ENCODE measurements at places on chromosomes 5 and 9.

DNA sequence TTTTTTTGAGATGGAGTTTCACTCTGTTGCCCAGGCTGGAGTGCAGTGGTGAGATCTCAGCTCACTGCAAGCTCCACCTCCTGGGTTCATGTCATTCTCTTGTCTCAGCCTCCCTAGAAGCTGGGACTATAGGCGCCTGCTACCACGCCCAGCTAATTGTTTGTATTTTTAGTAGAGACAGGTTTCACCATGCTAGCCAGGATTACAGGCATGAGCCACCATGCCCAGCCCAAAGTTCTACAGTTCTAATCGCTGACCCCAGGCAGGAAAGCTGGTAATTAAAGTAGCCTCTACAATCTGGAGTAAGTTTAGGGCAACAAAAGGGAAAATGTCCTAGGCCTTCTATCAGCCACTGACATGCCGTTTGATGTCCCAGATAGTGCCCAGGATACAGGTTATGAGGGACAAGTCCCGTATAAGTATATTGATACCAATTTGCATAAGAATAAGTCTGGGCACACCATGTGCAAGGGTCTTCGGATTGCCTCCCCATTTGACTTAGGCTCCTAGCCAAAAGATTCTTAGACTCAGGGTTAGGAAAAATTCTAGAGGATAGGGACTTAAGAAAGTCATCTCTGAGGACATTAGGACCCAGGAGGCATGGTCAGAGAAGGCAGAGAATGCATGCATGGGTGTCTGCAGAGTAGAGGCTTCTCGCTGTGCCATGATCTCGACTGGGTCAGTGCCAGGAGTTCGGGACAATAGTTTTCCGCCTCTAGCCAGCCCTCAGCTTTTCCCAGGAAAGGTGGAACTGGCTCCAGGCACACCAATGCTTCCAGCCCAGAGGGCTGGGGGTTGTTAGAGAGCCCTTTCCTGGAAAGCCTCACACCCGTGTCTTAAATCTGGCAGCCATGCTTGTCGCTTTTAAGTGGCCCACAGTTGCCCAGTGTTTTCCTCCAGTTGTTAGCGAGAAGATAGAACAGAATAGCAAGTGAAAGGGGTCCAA is 1111.1 kb downstream of the TAF11L14 start:
- DNase-seq, result peak; percentile 41

- no peak for DNase-seq
Observed at GRCh38 chr5:139839232-139839815, 43.7 kb downstream of the PSD2 start.

- DNase-seq, result no peak
Observed at GRCh38 chr9:115191667-115192066, 73.7 kb upstream of the TNC start.

GRCh38 chr5:142831009-142831383 is 60.8 kb downstream of the ARHGAP26 start:
- DNase-seq, result no peak

DNA sequence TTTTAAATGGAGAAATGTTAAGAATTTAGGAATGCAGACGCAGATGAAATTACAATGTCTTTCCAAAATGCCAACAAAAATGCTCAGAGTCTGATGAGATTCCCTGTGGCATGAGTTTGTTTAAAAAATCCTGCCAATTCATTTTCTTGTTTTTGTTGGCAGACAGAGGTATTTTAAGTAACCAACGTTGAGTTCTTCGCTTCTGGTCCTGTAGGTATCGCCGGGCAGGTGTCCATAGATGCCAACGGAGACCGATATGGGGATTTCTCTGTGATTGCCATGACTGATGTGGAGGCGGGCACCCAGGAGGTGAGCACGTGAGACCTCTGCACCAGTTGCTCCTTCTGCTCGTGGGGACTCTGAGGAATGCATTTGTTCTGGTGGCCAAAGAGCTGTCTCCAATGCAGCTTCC is 69.4 kb downstream of the NPR3 start:
- no peak for DNase-seq
